ENCODE measurements at places on chromosomes 4 and X.

DNA sequence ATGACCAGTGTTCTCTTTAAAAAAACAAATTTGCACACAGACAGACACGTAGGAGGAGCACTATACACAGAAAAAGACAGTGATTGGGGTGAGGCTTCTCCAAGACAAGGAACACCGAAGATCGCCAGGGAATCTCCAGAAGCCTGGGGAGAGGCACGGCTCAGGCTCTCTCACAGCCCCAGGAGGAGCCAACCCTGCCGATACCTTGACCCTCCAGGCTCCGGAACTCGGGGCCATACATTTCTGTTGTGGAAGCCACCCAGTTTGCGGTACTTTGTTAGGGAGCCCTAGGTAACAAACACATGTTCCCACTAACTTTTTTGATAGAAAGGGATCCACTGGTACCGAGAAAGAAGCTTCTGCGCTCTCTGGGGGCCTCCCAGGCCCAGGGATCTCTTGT is 55.8 kb downstream of the DCTD start:
- no peaks in the 10 kb centered on the region for H3K4me1 ChIP-seq
- no peak overlapping the region for H3K27ac ChIP-seq
- no peak for DNase-seq
- H3K27me3 ChIP-seq, result no peaks in the 10 kb centered on the region
- H3K4me3 ChIP-seq, result no peak overlapping the region

GRCh38 chrX:115467961-115468360 is 93.0 kb upstream of the PLS3 start:
- H3K27ac ChIP-seq, result no peak overlapping the region
- H3K36me3 ChIP-seq, result no peaks in the 10 kb centered on the region
- H3K4me1 ChIP-seq, result no peaks in the 10 kb centered on the region
- no peak for DNase-seq
- H3K27me3 ChIP-seq, result no peaks in the 10 kb centered on the region

GRCh38 chrX:40188573-40189417 is 91.0 kb upstream of the BCOR start:
- H3K4me3 ChIP-seq, result no peak overlapping the region
- no peak overlapping the region for H3K27ac ChIP-seq

- H3K4me1 ChIP-seq, result no peaks in the 10 kb centered on the region
- DNase-seq, result no peak
- no peaks in the 10 kb centered on the region for H3K27me3 ChIP-seq
- peaks cover 60% of the 10 kb centered on the region for H3K36me3 ChIP-seq
These were observed 12.4 kb upstream of the NAP1L5 start for GRCh38 chr4:88709989-88710388.

DNA sequence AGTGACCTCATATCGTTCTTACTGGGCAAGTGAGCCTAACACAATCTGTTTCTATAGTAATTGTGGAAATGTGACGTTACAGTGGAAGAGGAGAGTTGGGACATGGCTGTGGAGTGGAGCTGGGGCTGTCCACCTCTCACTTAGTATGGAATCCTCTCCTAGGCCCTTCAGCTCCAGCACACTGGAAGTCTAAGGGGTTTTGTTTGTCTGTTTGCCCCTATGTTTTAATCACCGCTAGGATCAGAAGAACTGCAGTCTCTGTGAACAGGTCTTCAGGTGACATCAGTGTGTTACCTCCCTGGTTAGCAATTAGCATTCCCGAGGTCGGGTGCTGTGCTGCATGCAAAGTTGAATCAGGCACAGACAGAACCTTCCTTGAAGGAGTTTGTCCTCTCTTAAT is 49.3 kb upstream of the CLDN34 start:
- H3K4me3 ChIP-seq, result no peak overlapping the region
- no peaks in the 10 kb centered on the region for H3K36me3 ChIP-seq
- no peaks in the 10 kb centered on the region for H3K4me1 ChIP-seq

- DNase-seq, result no peak
- H3K27ac ChIP-seq, result no peak overlapping the region
- no peak overlapping the region for H3K4me3 ChIP-seq
These were observed 76.4 kb downstream of the JAKMIP1 start for GRCh38 chr4:6123976-6124375.

DNA sequence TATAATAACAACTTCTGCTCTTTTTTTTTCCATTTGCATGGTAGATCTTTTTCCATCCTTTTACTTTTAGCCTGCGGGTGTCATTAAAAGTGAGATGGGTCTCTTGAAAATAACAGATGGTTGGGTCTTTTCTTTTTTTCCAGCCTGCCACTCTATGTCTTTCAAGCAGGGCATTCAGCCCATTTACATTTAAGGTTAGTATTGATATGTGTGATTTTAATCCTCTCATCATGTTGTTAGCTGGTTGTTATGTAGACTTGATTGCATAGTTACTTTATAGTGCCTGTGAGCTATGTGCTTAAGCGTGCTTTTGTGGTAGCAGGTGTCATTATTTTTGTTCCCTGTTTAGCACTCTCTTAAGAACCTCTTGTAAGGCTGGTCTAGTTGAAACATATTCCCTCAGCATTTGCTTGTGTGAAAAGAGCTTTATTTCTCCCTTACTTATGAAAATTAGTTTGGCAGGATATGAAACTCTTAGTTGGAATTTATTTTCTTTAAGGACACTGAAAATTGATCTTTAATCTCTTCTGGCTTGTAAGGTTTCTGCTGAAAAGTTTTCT is 326.1 kb downstream of the SH3BGRL start:
- no peak for DNase-seq
- no peak overlapping the region for H3K27ac ChIP-seq
- H3K36me3 ChIP-seq, result no peaks in the 10 kb centered on the region
- no peak overlapping the region for H3K4me3 ChIP-seq

- no peaks in the 10 kb centered on the region for H3K27me3 ChIP-seq
- no peak overlapping the region for H3K4me3 ChIP-seq
- H3K4me1 ChIP-seq, result no peaks in the 10 kb centered on the region
- no peaks in the 10 kb centered on the region for H3K36me3 ChIP-seq
- H3K27ac ChIP-seq, result no peak overlapping the region
- no peak for DNase-seq
These were observed 109.9 kb downstream of the AFF2 start for GRCh38 chrX:148610328-148610698.

DNA sequence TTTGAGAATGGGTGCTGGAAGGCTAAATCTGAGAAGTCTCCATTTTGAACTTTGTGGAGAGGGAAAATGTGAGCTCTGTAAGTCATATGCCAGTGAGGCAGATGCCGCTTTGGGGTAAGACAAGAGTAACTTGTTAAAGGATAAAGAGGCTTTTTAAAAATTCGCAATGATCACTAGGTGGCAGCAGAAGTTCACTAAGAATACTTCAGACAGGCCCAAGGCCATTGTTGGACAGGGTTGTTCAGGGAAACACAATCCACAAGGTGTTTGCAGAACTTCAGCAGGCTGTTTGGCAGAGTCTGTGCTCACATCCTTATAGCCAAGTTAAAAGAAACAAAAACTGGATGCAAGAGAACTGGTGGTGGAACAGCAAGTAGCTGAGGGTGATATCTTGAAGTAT is 13.7 kb upstream of the PIGA start:
- H3K36me3 ChIP-seq, result no peaks in the 10 kb centered on the region
- DNase-seq, result no peak
- no peaks in the 10 kb centered on the region for H3K4me1 ChIP-seq
- H3K4me3 ChIP-seq, result no peak overlapping the region
- no peaks in the 10 kb centered on the region for H3K27me3 ChIP-seq

DNA sequence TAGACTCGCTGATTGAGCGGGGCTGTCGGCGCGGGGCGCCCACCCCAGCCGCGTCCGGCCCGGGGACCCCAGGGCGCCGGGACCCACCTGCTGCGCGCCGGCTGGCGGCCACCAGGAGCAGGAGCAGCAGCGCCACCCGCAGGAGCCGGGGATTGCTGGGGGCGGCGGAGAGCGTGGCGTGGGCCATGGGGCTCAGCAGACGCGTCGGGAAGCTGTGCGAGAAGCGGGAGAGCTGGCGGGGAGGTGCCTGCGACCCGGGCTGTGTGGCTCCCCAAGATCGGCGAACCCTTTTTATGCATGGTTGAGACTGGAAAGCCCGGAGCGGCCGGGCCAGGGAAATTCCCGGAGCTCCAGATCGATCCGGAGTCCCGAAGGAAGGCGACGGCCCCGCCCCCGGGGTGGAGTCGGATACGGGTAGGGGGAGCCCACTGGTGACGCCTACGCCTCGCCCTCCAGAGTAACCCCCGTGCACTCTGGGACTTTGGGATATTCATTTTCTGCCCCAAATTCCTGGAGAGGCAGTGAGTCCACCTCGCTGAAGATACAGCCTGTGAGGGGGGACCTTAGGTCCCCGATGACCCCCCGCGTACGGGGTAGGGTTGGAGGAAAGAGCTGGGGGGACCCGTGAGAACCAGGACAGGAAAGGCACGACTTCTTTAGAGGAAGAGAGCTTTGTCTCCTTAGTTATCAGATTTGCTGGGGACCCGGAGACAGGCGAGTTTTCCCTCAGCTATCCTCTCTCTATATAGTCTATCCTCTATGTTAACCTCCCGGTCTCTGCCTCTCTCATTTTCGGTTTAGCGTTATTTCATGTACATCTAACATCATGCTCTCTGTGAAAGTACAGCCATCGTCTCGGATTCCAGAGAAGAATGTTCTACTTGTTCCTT is at the start of gene CXCL3:
TSS of gene CXCL3 (minus strand) at position 265 of the 890 bp plus-strand sequence. CDS start at position 187, 78 bp downstream.
- H3K36me3 ChIP-seq, result no peaks in the 10 kb centered on the region
- no peak within 1 kb of the TSS for H3K27ac ChIP-seq
- no peak for DNase-seq
- H3K4me1 ChIP-seq, result peaks cover 9% of the 10 kb centered on the region

DNA sequence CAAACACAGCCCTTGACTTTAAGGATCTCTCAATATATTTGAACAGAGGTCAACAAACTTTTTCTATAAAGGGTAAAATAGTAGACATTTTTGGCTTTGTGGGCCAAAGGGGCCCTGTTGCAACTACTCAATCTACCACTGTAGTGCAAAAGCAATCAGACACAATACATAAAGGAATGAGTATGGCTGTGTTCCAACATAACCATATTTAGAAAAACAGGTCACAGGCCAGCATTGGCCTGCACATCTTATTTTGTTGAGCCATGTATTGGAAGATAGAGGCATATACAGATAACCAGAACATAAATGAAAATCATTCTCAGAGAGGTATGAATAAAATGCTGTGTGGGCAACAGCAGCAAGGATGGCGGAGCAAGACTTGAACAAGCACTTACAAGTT is 49.8 kb downstream of the MID1 start:
- no peaks in the 10 kb centered on the region for H3K27me3 ChIP-seq
- H3K36me3 ChIP-seq, result no peaks in the 10 kb centered on the region
- no peak for DNase-seq
- no peak overlapping the region for H3K27ac ChIP-seq
- no peaks in the 10 kb centered on the region for H3K4me1 ChIP-seq

GRCh38 chrX:9293051-9293496 is 171.8 kb upstream of the TBL1X start:
- H3K4me3 ChIP-seq, result no peak overlapping the region
- no peaks in the 10 kb centered on the region for H3K36me3 ChIP-seq
- peaks cover 2% of the 10 kb centered on the region for H3K27me3 ChIP-seq
- H3K4me1 ChIP-seq, result no peaks in the 10 kb centered on the region

GRCh38 chrX:40807384-40807783 is 72.0 kb upstream of the MED14 start:
- no peaks in the 10 kb centered on the region for H3K27me3 ChIP-seq
- H3K36me3 ChIP-seq, result no peaks in the 10 kb centered on the region
- no peak overlapping the region for H3K4me3 ChIP-seq
- DNase-seq, result no peak
- no peaks in the 10 kb centered on the region for H3K4me1 ChIP-seq

DNA sequence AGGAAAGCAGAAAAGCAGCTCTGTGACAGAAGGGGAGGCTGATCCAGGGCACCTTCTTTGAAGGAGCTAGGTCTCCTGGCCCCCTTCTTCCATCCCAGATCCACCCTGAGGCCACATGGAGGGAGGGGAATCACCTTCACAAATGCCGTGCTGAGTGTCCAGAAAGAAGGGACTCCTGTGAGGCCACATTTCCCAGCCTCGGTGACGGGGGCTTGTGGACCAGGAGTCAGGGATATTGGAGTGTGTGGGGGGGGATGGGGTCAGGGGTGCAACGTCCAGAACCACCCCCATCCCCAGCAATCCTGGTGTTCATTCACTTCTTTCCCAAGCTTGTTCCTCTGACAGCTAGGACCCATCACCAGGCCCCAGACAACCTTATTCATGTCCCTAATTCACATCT is 4.7 kb downstream of the TIMM17B start:
- H3K4me1 ChIP-seq, result peaks cover 30% of the 10 kb centered on the region
- DNase-seq, result no peak
- H3K4me3 ChIP-seq, result no peak overlapping the region
- H3K27ac ChIP-seq, result no peak overlapping the region

GRCh38 chr4:13529128-13529919 is 15.0 kb downstream of the NKX3-2 start:
- DNase-seq, result no peak
- H3K27ac ChIP-seq, result no peak overlapping the region
- H3K4me1 ChIP-seq, result peaks cover 36% of the 10 kb centered on the region
- H3K36me3 ChIP-seq, result no peaks in the 10 kb centered on the region
- H3K27me3 ChIP-seq, result peaks cover 95% of the 10 kb centered on the region

DNA sequence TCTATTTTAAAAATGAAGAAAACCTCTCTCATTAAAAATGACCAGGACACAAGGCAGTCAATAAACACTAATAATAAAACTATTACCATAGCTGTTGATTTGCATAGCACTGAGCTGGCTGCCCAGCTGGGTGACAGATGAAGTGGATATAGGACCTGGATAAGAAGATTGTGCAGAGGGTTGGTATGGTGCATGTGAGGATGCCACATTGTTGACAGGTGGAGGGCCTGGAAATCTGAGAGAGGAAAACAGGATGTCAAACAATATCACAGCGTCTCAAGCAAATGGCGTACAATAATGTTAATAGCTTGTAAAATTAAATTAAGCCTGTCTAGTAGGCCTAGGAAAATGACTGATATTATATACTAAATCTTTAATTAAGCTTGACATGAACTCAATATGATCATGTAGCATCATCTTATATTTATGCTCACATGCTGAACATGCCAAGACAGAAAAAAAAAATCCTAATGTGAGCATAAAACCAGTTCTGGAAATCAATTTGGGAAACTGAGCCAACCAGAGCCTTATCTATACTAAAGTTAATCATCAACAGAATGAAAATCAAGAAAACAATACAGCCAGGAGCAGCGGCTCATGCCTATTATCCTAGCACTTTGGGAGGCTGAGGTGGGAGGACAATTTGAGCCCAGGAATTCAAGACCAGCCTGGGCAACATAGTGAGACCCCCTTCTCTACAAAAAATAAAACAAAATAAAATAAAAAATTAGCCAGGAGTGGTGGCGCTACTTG is 18.6 kb downstream of the SEC24D start:
- H3K27ac ChIP-seq, result no peak overlapping the region
- H3K4me3 ChIP-seq, result no peak overlapping the region
- no peaks in the 10 kb centered on the region for H3K27me3 ChIP-seq
- no peaks in the 10 kb centered on the region for H3K4me1 ChIP-seq
- no peak for DNase-seq

GRCh38 chrX:46712764-46713163 is 46.2 kb downstream of the SLC9A7 start:
- H3K4me3 ChIP-seq, result no peak overlapping the region
- no peaks in the 10 kb centered on the region for H3K36me3 ChIP-seq
- DNase-seq, result no peak
- H3K27me3 ChIP-seq, result no peaks in the 10 kb centered on the region
- no peak overlapping the region for H3K27ac ChIP-seq
- no peaks in the 10 kb centered on the region for H3K4me1 ChIP-seq

GRCh38 chrX:14363728-14364127 is 165.6 kb upstream of the GLRA2 start:
- no peak overlapping the region for H3K4me3 ChIP-seq
- H3K27me3 ChIP-seq, result no peaks in the 10 kb centered on the region
- H3K36me3 ChIP-seq, result no peaks in the 10 kb centered on the region
- no peak for DNase-seq

Measured in CD4-positive, alpha-beta T cell (primary cell).